ENCODE measurements at places on chromosomes 13 and 19. TPM values are rescaled to one million over a fixed set of nuclear protein-coding genes. Genes with fewer than 3 reads are reported as not detected.
A peak's percentile ranks its signal among the peaks of the same experiment; 100 is the strongest.

DNA sequence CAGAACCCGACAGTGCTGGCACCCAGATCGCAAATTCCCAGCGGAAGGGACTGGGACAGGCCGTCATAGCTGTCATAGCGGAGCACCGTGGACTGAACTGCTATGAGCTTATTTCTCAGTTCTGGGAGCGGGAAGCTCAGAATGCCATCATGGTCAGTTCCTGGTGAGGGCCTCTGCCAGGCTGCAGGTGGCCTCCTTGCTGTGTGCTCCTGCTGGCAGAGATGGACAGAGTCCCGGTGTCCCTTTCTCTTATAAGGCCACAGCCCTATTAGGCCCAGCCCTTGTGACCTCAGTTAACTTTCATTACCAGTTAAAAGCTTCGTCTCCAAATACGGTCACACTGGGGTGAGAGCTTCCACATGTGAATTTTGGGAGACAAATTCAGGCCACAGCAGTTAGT, 4.6 kb downstream of the ZNF444 start:
- DNase-seq, result no peak

Gene ZNF587
- total RNA-seq, result 18.6 TPM

GRCh38 chr19:56080669-56081401, 40.3 kb downstream of the ZNF787 start:
- DNase-seq, result peak; percentile 85

DNA sequence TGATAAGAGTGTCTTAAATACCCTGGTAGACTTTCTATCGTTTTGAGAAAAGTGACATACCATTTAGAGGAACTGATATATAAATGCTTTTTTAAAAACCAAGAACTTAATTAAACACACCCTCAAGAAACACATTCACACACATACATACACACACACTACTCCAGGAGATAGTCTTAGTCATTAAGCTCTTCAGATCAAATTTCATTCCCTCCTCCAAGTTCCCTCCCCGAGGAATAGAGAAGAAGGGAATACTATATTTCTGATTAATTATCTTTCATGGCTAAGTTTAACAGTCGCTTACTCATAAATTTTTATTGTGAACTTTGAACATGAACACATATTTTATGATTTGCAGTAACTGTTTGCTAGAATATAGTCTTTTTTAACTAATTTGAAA, 1109.5 kb downstream of the SLITRK1 start:
- DNase-seq, result no peak

GRCh38 chr13:107867701-107868661, 347.4 kb downstream of the LIG4 start:
- DNase-seq, result no peak

Gene MEIS3
- 7.0 TPM for total RNA-seq

Gene KLK2
- not detected for total RNA-seq

DNA sequence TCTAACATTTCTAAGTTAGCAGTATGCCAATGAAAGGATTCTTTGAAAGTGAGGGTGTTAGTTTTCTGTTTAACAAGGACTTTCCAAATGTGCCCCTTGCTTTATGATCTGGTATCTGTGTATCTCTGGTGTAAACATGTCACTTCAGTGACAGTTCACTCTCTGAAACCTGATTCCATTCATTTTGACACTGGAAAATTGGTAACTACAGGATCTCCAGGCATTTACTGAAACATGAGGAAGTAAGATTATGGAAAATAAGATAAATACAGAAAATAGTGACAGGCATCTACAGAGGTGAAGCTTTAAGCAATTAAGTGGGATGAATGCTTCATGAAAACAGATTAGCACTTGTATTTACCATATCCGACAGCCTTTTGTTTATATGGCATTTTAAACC, 101.6 kb upstream of the MYO16 start:
- DNase-seq, result no peak

Gene ATP11A
- 58.5 TPM for total RNA-seq

Gene ZNF780B
- 27.6 TPM for total RNA-seq

- no peak for DNase-seq
Measured at GRCh38 chr13:55517312-55517711, 1623.4 kb upstream of the PRR20A start.

GRCh38 chr13:77345150-77345780, 18.4 kb upstream of the MYCBP2 start:
- DNase-seq, result no peak

DNA sequence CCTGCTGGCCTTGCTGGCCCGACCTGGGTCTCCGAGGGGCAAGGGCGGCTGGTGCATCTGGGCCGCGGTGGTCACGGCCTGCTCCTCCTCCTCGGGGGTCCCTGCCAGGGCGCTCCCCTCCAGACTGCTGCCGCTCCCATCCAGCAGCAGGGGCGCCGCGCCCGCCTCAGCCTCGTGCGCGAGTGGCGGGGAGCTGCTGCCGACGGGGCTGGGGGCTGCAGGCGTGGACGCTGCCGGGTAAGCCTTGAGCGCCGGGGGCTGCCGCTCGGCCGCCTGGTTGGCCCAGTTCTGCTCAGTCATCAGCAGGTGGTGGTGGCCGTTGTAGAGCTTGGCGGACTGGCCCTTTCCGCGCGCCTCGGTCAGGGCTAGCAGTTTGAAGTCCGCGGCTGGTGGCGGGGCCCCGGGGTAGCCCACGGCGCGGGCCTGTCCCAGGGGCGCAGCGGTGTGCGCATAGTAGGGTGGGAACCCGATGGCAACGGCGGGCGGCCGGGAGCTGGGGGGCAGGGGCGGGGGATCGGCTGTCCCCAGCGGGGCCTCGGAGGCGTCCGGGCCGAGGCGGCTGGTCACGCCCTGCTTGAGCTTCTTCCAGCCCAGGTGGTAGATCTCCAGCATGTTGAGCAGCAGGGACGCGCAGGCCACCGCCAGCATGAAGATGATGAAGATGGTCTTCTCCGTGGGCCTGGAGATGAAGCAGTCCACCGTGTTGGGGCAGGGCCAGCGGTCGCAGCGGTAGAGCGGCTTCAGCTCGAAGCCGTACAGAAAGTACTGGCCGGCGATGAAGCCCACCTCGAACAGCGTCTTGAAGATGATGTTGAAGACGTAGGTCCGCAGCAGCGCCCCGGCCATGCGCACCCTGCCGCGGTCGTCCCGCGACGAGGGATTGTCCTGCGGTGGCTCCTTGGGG, 18.6 kb downstream of the GJA3 start:
- DNase-seq, result no peak

DNA sequence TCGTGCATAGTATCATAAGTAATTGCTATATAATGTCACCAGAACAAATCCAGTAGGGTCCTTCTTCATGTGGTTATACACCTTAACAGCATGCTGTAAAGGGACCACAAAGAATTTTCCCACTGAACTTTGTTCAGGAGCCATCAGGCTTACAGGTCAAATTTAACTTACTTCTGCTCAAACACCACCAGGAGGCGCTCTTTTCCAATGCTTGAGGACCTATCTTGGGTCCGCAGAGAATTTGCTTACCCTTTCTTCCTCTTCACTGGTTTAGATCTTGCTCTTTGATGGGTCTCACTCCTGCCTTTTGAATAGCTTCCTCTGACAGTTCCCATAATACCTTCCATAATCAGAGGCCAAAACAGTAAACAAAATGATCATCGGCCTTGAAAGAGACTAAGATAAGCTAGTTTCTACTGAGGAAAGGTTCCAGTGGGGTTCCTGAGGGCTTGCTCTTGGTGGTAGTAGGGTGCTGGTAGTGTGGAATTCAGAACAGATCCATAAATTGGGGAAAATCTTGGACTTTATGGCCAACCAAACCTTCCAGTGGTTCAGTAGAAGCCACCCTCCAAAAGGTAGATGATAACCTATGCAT, 37.4 kb downstream of the SCGB2B2 start:
- peak; percentile 48 for DNase-seq

- no peak for DNase-seq
Measured at GRCh38 chr13:52034616-52035226, 10.2 kb downstream of the UTP14C start.

DNA sequence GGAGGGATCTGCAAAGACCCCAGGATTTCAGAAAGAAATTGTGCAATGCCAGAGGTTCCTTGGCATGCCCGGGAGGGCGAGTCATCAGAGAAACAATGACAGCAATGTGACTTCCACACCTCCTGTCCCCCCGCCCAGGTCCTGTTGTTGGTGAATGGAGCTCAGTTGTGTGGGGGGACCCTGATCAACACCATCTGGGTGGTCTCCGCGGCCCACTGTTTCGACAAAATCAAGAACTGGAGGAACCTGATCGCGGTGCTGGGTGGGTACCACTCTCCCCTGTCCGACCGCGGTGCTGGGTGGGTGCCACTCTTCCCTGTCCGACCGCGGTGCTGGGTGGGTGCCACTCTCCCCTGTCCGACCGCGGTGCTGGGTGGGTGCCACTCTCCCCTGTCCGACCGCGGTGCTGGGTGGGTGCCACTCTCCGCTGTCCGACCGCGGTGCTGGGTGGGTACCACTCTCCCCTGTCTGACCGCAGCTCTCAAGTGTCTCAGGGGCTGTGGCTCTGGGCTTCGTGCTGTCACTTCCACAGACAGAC, 5.2 kb upstream of the F10 start:
- peak; percentile 11 for DNase-seq

Gene ALKBH6
- 11.6 TPM for total RNA-seq

DNA sequence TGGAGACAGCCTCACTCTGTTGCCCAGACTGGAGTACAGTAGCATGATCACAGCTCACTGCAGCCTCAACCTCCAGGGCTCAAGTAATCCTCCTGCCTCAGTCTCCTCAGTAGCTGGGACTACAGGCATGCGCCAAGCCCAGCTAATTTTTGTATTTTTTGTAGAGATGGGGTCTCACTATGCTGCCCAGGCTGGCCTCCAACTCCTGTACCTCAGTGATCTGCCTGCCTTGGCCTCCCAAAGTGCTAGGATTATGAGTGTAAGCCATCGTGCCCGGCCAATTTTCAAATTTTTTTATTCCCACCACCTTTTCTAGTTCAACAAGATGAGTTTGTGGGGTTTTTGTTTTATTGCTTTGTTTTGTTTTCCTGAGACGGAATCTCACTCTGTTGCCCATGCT, 31.7 kb downstream of the XPO4 start:
- no peak for DNase-seq
